Right cardiac atrium (tissue), 5 donors: ENCODE measurements at places on chromosomes 2 and 18. TPM values are rescaled to one million over a fixed set of nuclear protein-coding genes. Genes with fewer than 3 reads are reported as not detected.

The DOK6 gene
- 9.5 TPM for total RNA-seq

The UGT1A10 gene
- total RNA-seq: not detected

The LHCGR gene
- total RNA-seq: not detected

The CARF gene
- total RNA-seq: 9.3 TPM

The RFX8 gene
- 1.1 TPM for total RNA-seq

The ANO7 gene
- 2.1 TPM for total RNA-seq

The TMEM247 gene
- not detected for total RNA-seq

The STK25 gene
- total RNA-seq: 93.8 TPM

The SPATA3 gene
- not detected for total RNA-seq

The SFT2D3 gene
- total RNA-seq: 3.6 TPM

The PRKAG3 gene
- total RNA-seq: 0.14 TPM

The CRYGD gene
- not detected for total RNA-seq

The COLEC11 gene
- 25.1 TPM for total RNA-seq

The SCYGR3 gene
- total RNA-seq: not detected

The STARD6 gene
- not detected for total RNA-seq

The ADAM23 gene
- total RNA-seq: 39.3 TPM

The SAG gene
- total RNA-seq: not detected

The ZFAND2B gene
- total RNA-seq: 28.9 TPM

The LCT gene
- not detected for total RNA-seq
